Uterus (tissue), 4 donors: ENCODE measurements at places on chromosomes 3 and 15.

GRCh38 chr15:88218557-88219221 lies 37.9 kb downstream of the NTRK3 start:
- no peak for DNase-seq

DNA sequence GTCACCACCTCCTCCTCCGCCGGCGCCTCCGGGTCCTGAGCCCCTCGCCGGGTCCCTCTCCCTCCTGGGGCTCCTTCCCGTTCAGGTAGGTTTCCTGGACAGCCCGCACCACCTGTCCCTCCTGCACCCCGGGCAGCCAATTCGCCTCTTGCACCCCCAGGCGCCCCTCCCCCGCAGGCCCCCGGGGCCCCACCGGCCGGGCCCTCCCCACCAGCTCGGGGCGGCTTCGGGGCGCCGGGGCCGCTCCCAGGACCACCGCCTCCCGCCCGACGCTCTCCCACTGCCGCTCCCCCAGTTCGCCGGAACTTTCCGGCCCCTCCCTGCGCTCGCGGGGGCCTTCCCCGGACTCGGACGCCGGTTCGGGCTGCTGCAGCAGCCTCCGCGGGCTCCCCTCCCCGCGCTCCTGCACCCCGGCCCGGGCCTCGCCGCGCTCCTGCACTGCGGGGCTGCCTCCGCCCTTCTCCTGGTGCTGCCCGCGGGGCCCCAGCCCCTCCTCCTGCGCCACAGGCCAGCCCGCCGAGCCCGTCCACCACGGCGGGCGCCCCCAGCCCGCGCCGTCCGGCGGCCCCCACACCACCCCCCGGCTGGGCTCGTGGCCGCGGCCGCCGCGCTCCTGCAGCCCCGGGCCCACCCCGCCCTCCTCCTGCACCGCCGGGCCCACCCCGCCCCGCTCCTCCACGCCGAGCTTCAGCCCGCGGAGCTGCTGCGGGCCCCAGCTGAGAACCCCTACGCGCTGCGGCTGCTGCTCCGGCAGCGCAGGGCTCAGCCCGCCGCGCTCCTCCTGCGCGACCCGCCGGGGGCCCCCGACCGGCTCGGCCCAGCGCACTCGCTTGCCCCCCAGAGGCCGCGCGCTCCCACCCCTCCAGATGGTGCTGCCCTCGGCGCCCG lies 587 bp upstream of the TNK2 start:
- no peak for DNase-seq

DNA sequence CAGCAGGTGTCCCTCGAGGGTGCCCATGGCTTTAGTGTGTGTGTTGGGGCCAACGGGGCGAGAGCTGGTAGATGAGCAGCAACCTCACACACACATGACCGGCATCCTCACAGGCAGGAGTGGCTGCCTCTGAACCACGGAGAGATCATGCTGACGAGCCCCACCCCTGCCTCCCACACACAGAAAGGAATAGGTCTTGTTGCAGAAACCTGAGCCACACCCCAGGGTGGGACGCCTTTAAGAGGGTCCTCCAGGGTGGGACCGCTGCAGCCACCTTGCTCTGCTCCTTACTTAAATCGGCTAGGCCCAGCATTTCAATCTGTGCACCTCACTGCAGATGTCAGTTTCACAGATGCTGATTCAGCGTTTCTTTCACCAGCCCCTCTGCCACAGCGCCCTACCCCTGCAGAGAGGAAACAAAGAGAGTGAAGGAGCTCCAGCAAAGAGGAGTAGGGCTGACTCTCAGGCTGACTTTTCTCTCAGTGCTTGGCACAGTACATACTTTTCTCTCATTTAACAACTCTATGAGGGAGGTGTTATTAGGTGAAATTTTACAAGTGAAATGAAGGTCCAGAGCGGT lies 61.2 kb upstream of the EPHB3 start:
- no peak for DNase-seq

DNA sequence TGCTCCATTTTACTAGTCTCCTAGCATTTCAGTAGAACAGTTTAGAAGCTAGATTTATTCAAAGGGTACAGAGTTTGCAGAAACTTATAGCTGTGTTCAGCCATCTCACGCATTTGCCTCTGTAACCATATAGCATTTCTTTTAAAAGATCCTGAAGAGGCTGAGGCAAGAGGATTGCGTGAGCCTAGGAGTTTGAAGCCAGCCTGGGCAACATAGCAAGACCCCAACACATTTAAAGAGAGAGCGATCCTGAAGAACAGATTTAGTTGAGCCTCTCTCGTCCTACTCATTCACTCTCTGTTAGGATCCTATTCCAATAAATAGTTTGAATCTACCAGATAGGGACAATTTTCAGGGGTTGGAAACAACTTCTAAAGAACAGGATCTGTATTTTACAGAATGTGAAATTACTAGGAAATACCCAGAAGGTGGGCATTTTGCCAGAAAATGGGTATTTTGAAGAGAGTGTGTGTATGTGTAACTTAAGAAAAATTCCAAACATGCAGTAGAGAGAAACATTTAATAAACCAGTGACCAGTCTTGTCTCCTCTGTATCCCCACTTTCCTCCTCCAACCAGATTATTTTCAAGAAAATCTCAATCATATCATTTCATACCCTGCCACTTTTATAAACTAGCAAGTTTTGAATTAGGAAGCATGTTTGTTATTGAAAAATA lies 4.5 kb downstream of the EIF3J start:
- DNase-seq = no peak

DNA sequence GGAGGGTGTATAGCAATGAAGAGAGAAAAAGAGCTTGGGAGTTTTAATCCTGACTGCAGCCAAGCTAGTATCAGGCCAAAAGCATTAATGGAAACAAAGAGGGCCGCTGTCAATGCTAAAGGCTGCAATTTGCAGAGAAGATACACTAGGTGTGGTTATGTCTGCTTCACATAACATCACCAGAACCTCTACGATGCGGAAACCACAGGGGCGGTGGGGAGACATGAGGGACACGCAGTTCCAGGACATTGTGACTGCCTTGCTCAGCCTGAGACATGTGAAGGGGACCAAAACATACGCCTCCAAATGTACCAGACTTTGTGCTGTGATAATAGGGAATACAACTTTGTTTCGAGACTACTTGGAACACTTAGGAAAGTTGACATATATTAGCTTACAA lies 88.4 kb downstream of the APBA2 start:
- DNase-seq = no peak

- no peak for DNase-seq
Observed at GRCh38 chr15:58608711-58609110, 140.8 kb downstream of the ADAM10 start.

GRCh38 chr15:37995461-37996347 lies 61.3 kb downstream of the TMCO5A start:
- DNase-seq = peak; percentile 51

DNA sequence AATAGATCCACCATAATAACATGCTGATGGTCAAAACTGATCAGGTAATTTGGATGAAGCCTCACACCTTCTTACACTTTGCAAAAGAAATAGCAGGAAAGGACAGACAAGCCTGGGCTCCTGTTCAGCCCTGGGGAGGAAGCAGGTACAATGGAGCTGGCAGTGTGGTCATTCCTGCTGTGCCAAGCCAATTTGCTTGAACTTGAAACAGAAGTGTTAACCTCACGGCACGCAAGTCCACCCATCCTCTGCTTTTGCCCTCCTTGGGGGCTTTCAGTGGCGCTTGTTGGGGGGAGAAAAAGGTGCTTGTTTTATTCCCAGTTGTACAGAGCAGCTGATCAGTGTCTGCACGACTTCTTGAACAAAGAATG lies 36.8 kb upstream of the RFTN1 start:
- DNase-seq = no peak
